ENCODE measurements at places on chromosomes 13 and 19.

DNA sequence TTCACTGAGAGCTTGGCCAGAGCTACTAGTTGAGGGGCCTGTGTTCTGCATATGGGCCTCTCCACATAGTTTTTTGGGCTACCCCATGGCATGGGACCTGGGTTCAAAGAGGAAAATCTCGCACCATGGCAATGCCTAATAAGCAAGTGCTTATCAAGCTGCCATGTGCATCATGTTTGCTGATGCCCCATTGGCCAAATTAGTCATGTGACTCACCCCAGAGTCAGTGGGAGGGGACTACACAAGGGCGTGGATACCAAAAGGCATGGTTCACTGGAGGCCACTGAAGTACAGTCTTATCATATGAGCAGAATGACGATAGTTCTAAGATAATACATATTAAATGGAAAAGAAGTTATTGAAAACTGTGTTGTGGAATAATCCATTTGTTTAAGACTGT is 214.8 kb downstream of the LMO7 start:
- DNase-seq = no peak

DNA sequence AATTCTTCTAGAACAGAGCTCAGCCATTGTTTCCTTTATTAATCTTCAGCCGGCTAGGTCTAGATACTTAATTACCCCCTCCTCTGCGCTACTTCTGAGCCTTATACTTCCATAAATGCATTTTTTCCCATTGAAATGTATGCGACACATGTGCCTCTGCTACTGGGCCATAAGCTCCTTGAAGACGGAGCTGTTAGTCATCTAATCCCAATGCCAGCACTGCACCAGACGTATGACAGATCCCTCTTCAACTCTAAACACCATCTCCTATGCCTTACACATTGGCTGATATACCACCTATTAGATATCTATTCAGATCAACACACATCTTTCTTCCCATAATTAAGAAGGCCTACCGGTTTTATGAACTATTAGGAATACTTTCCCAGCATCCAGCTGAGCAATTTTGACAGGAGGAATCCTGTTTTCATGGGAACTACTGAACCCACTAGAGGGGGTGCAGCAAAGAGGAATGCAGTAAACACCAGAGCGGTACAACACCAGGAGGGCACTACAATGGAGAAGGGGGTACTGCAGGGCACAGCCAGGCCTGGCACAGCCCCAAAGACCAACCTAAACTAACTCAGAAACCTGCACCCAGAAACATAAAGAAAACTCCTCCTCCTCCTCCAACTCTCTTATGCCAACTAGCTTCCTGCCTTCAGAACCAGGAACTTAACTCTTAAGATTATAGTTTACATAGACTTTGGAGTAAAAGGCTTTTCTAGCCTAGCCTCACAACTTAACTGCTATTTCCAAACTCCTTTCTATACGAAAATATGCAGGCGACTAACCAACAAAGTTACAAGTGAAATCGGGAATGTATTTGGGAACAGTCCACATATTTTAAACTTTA is 18.7 kb downstream of the STK24 start:
- peak; percentile 55 for DNase-seq

- DNase-seq = no peak
These were observed 24.4 kb downstream of the FAM124A start for GRCh38 chr13:51246418-51247277.

DNA sequence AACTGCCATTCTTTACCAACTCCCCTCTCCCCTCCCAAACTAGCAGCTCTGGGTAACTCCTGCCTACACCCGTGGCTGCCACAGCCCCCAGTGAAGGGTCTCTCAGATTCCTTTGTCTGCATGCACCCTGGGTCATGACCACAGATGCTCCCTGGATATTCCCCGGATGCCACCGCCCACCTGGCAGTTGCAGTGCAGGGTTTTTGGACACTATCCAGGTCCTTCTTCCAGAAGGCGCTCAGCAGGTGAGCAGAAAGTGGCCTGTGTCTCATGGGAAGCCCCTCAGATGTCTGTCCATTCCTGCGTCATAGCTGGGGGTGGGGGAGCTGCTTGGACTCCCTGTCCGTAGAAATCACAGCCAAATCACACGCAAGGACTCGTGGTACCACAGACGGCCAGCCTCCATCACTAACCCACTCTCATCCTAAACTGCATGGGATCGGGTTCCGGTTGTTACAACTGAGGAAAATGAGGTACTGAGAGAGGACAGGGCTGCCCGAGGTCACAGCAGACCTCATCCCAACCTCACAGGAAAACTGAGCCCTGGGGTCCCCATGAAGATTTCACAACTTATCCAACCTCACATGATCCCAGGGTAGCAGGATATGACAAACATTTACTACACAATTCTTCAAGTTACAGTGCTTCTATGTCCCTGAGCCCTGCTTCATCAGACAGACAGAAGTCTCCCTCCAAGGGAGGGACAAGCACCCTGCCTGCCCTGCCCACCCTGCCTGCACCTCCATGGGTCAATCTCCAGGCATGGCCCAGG is 38.6 kb downstream of the ELL start:
- DNase-seq = no peak

DNA sequence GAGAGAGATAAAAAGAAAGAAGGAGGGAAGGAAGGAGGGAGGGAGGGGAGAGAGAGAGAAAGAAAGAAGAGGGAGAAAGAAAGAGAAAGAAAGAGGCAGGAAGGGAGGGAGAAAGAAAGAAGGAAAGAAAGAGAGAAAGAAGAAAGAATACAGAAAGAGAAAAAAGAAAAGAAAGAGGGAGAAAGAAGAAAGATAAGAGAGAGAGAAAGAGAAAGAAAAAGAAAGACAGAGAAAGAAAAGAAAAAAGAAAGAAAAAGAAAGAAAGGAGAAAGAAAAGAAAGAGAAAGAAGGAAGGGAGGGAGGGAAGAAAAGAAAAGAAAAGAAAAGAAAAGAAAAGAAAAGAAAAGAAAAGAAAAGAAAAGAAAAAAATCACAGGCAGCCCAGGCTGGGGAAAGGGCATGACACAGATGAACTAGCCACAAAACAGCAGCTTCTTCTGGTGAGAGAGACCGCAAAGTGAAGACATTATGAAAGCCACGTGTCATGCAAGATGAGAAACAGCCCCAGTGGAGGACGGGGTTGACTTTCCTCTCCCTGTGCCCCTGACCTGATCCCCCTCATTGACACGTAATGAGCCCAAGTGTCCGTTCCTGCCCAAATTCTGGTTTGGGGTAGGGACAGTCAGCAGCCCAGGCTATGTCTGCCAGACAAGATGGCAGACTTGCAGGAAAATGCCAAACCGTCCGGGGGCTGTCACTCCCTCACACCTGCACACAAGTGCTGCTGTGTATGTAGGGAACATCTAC is 102.1 kb downstream of the INSR start:
- peak; percentile 48 for DNase-seq

- DNase-seq = peak; percentile 16
These were observed 258.6 kb upstream of the DACH1 start for GRCh38 chr13:72125561-72125960.

- DNase-seq = no peak
These were observed 122.1 kb upstream of the SPATA13 start for GRCh38 chr13:24038405-24038804.

GRCh38 chr13:24502533-24503378 is 9.8 kb downstream of the PARP4 start:
- DNase-seq = peak; percentile 30

GRCh38 chr13:45339867-45340266 is 1.1 kb downstream of the TPT1 start:
- no peak for DNase-seq

GRCh38 chr13:99322297-99323103 is 15.3 kb upstream of the GPR183 start:
- peak; percentile 84 for DNase-seq

GRCh38 chr13:50361282-50361681 is 346.0 kb downstream of the KCNRG start:
- DNase-seq = no peak

- DNase-seq = no peak
These were observed 5.9 kb upstream of the ZNF536 start for GRCh38 chr19:30366282-30366681.

GRCh38 chr19:2132731-2133490 is 18.5 kb downstream of the AP3D1 start:
- DNase-seq = no peak

GRCh38 chr19:7478173-7478842 is 10.5 kb downstream of the PEX11G start:
- DNase-seq = no peak

DNA sequence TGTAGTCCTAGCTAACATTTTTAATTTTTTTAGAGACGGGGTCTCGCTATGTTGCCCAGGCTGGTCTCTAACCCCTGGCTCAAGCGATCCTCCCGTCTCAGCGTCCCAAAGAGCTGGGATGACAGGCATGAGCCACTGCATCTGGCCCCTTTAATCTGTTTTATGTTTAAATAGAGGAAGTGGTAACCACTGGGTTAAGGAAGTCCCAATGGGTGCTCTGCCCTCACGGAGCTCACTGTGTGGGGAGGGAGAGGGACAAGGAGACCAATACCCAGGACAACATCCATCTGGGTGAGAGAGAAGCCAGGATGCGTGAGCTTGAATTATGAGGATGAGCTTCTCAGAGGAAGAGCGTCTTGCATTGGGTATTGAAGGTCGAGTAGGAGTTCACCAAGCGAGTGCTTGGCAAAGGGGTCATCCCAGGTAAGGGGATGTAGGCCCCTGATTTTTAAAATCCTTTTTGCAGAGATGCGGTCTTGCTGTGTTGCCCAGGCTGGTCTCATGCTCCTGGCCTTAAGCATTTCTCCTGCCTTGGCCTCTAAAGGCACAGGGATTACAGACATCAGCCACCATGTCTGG is 13.8 kb downstream of the YJU2 start:
- no peak for DNase-seq

- no peak for DNase-seq
These were observed 77.0 kb downstream of the PTPRS start for GRCh38 chr19:5263615-5264014.

- peak; percentile 5 for DNase-seq
These were observed 28.3 kb downstream of the NUP58 start for GRCh38 chr13:25329706-25330105.

DNA sequence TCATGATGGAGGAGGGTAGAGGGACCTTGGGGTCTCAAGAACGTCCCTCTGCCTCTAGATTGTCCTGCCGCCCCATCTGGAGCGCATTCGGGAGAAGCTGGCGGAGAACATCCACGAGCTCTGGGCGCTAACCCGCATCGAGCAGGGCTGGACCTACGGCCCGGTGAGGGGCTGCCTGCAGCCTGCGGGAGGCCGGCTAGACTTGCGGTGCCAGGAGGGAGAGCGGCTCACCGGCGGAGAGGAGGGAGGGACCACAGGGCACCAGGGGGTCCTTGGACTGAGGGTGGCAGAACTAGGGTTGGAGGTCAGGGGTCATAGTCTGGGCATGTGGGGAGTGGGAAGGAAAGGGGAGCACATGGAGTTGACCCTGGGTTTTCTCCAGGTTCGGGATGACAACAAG is 29.9 kb downstream of the RYR1 start:
- no peak for DNase-seq

GRCh38 chr13:67740871-67741535 is 510.9 kb upstream of the PCDH9 start:
- DNase-seq = peak; percentile 11

DNA sequence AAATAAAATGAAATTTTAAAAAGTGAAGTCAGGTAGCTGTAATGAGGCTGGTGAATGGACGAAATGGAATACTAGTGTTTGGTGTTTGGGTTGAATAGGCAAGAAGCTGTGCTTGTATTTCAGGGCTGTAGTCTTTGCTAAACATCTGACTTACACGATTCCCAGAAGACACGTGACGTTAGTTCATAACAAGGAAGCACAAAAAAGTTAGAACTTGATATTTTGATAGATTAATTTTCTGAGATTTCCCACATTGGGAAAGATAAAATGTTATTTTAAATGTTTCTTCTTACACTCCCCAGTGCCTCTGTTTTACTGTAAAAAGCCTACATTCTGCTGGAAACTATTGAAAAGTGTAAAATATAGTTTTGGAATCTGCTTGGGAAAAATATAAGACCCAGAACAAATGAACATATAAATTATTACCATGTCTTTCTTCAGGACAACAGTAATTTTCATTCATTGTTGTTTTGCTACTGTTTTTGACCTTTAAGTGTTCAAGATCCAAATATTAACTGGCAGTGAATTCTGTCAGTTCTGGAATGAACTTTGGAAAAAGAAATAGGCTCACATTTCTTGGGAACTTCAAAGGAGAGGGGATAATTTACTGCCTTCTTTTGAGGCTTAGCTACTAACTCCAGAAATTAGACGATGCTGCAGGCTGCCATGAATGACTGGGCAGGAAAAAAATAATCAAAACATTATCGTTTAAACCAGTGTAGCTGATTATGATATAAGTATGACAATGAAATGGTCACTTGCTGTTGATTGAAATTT is 241.3 kb downstream of the SLITRK6 start:
- DNase-seq = no peak

DNA sequence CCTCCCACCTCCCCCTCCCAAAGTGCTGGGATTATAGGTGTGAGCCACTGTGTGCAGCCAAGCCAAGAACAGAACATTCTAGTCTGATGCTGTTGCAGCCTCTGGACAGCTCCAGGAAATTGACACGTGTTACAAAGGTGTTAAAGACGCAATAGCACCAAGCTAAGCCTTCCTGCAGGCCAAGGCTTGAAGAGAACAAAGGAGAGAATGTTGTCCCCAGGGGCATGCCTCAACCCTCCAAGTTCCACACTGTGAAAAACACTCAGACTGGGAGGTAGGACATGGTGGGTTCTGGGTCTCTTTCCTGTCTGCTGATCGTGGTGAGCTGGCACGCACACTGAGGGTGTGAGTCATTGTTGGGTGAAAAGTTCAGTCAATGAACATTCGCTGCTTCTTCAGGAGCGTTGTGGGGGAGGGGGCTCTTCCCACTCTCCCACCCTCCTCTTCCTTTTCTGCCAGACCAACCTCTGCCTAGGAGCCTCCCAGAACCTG is 5.3 kb upstream of the PTPRS start:
- peak; percentile 67 for DNase-seq

DNA sequence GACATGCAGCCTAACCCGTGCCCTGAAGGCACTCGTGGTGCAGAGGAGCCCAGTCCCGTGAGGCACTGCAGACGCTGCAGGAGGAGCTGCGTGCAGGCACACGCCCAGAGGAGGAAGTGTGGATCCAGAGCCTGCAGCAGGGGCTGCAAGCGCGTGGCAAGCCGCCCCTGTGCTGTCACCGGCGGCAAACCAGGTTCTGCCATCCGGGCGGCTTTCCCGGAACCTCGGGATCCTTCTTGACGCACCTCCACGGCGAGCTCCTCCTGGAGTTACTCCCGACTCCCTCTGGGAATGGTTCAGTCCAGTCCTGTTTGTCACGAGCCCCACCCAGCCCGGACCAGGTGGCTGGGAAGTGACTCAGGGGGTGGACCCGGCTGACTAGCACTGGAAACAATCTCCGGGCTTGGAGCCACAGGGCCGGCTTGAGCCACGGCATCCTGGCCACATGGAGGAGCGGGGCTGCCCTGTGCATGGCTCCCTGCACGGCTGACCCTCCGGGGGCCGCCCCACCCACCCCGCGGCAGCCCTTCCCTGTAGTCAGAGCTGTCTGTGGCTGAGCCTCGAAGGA is 10.2 kb downstream of the DPP9 start:
- DNase-seq = peak; percentile 73

GRCh38 chr19:825897-826644 is 1.6 kb upstream of the AZU1 start:
- no peak for DNase-seq

DNA sequence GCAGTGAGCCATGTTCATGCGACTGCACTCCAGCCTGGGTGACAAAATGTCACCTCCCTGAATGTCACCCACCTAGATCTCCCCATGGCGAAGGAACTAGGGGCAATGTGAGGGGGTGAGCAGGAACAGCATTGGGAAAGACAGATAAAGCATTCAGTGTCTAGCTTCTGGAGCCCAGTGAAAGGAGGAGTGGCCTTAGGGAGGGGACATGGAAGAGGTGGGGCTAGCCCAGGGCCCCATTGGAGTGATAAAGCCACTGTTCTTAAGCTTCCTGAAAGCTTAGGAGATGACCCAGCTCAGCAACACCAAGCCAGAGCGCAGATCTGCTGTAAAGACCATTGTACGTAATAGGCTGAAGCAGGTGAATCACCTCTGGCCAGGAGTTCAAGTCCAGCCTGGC is 13.0 kb upstream of the KCNN1 start:
- DNase-seq = no peak

Data from fibroblast of skin of abdomen (primary cell).